NCI-H446 (cell line): ENCODE measurements at places on chromosomes 5 and 9.

- DNase-seq, result no peak
These were observed 166.0 kb downstream of the CDH9 start for GRCh38 chr5:26872337-26872736.

DNA sequence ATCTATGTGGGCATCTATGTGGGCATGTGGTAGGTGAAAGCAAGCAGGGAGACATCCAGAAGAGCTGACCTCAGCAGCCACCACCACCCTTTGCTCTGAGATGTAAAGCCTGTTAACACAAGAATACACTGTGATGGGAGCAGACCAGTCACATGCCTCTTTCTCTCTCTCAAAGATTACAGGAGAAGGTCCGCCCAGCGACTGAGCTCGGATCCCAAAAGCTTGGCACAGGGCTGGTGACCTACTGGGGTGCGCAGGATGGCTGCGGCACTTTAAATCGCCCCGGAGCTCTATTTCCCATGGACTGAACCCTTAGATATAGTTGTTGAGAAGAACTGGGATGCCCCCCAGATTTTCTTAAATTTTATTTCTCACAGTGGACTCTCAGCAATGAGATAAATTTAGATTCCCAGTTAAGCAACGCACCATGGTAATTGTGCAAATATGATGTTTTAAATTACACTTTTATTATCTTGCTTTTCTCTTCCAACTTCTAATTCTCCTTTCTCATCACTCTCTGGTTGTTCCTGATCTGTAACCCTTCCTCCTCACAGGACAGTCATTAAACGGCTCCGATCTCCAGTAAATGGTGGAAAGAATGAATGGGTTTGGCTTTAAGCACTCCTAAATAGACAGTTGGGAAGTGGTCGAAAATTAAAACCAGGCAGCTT lies 37.7 kb upstream of the ICE1 start:
- no peak for DNase-seq

DNA sequence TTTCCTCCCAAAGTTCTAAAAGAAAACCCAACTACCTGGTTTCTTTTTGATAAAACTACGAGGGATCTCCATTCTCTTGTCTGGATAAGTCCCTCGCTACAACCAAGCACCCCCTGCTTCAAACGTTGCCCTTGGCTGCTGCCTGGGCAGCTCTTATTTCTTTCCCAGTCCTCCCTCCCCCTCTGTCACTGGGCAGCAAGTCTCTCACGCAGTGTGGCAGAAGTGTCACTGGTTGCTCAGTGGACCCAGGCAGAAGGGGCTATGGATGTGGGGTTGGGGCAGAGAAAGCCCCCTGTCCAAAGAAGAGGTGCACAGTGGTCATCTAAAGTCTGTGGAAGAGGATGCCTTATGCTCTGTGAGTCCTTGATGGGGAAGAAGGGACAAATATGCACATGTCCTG lies 7.2 kb upstream of the SMIM32 start:
- DNase-seq, result no peak

DNA sequence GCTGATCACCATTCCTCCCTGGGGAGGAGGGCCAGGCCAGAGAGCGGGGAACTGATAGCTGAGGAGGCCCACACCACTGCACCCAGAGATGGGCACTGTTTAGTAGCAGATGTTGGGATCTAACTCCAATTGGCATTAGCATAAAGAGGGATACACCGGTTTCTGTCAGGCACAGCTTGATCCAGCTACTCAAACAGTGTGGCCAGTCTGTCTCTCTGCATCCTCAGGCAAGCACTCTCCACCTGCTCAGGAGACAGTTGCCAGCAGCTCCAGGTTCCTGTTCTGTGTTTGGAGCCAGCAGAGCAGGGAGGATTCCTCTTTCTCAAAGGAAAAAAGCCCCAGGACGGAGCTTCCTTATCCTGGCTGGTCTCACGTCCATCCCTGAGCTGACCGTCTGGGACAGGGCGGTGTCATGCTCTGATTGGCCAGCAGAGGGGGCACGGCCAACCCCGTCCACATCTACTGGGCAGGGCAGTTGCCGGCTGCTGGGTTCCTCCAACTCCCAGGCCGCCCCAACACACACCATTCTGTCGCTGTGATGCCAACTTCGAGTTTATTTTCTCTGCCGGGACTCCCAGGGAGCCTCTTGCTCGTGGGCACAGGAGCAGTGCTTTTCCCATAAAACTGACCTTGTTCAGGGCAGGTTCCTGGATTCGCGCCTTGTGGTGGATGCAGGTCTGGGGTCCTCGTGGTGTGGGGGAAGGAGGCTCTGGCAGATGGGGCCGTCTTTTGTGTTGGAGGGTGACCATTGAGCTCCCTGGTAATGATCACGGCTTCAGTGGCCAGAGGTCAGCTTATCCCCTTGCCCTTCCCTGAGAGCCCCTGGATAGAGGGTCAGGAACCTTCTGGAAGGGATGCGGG lies 47.9 kb downstream of the COL5A1 start:
- no peak for DNase-seq

DNA sequence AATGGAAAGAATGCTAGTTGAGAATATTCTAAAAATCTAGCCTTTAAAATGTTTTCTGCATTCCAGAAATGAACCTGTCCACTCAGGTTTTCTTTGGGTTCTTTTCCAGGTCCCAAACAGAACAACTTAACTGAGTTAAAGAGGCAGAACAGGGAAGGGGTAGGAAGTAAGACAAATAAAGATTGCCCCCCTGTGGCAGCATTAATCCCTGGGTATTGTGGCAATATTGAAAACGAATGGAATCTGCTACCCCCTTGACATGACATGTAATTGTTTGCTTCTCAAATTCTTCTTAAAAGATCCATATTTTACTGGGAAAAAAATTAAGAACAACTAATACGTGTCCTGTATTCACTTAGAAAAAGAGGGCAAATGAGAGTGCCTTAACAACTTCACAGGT lies 9.3 kb upstream of the RBM22 start:
- no peak for DNase-seq

DNA sequence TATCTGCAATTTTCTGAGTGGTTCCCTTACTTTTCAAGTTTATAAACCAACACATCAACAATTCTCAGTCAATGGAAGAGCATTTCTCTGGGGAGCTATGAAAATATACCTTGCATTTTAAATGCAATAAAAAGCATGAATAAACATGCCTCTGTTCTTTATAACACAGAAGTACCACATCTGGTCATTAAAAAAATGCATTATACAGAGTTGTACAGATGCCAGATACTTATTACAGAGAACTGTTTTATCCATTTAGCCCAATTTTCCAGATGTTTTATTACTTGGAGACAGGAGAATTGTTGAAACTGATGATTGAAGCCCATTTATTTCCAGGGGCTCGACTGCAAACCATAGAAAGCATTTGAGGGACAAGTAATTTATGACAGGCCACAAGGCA lies 19.2 kb upstream of the HEXB start:
- no peak for DNase-seq

DNA sequence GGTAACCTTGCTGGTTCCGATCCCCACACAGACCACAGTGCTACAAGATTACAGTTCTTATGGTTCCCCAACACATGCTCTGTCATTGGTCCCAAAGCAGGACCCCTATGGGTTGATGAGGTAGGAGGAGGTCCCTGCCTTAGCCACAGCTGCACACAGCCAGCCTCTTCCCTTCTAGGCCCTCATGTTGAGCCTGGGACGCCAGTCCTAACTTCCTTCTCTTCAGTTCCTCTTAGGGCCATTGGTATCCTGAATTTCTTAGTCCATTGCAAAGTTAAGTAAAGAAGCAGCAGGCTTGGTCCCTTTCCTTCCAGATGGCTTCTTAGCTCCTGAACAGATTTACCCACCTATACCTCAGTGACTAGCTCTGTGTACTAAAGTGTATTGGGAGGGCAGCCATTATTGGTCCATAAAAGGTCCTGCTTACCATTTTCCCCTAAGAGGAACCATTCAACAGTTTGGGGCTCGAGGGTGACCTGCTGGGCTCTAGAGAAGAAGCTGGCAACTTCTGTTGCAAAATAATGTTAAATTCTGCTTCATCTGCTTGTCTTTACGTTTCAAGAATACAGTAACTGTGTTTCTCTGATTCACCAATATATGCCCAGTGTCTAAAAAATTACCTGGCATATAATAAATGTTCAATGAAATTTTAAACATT lies 50.2 kb downstream of the PDCD1LG2 start:
- no peak for DNase-seq

GRCh38 chr5:143933451-143933850 lies 121.5 kb downstream of the HMHB1 start:
- DNase-seq, result no peak

GRCh38 chr5:64944868-64945267 lies 176.1 kb downstream of the CWC27 start:
- no peak for DNase-seq

DNA sequence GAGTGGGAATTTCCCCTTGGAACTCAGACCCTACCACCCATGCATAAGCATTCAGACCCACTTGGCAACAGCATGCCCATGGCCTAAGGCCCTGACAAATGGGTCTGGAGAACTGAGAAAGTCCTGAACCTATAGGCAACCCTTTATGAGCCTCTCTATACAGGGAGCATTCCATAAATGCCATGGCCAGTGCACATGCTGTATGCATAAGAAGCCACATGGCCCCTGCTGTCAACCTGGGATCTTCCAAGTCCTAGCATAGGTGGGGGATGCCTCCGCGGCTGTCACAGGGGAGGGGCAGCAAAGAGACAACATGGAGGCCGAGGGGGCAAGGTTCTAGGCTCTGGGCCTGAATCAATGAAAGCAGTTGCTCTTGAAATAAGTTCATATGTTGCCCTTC lies 8.2 kb upstream of the NIPAL4 start:
- no peak for DNase-seq

- peak; percentile 67 for DNase-seq
These were observed at the start of gene TGFBR1 for GRCh38 chr9:99104459-99105151. Gene TGFBR1, plus strand, starts transcription at chr9:99105113. Its CDS starts 93 bp downstream, at chr9:99105206.

DNA sequence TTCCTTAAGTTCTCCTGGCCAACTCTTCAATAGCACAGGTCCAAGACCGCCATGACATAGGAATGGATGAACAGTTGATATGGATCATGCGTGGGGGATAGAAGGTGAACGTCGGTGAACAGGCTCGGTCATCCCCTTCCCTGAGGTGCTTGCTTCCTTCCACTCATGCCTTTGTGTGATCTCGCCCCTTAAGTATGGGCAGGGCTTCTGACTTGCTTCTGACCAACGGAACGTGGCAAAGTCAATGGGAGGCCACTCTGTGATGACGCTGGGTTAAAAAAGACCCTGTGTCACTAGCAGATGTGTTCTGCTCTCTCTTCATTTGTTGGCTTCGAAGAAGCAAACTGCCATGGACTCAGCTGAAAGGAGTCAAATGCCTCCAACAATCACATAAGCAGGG lies 240.5 kb upstream of the TUT7 start:
- DNase-seq, result no peak

GRCh38 chr5:179253730-179254129 lies 91.5 kb downstream of the ADAMTS2 start:
- no peak for DNase-seq

- DNase-seq, result no peak
These were observed 27.1 kb upstream of the GAS1 start for GRCh38 chr9:86974421-86974820.

GRCh38 chr5:158822099-158822498 lies 277.6 kb downstream of the EBF1 start:
- DNase-seq, result no peak

DNA sequence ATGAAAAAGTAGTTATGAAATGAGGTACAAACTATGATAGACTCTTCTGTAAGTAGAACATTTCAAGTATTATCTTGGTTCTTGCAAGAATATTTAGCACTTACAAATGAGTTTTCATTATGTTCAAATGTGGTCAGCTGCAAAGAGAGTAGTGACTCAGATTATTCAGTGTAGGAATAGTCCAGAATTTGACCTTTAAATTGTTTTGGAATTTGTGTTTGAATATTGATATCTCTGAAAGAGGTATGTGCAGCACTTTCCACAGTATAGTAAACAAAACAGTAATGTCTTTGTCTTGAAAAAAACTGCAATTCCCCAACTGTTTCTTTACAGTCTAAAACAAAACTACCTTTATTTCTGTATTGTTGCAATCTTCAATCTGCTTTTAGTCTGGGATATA lies 56.1 kb downstream of the WDR70 start:
- DNase-seq, result no peak

GRCh38 chr5:120306303-120306702 lies 157.8 kb upstream of the PRR16 start:
- DNase-seq, result no peak

DNA sequence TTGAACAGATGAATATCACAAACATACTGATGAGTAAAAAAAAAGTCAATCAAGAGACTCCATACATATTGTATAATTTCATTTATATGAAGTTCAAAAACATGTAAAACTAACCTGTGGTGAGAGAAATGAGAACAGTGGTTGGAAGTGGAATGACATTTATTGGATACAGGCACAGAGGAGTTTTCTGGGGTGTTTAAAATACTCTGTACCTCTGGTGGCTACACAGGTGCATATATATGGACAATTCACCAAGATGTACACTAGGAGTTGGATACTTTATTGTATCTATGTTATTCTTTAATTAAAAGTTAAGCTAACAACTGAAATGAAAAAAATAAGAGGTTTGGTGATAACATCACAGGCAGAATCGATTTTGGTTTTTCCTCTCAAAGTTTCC lies 14.1 kb downstream of the FOXD1 start:
- no peak for DNase-seq

GRCh38 chr5:83857341-83857740 lies 136.7 kb upstream of the HAPLN1 start:
- peak; percentile 73 for DNase-seq

DNA sequence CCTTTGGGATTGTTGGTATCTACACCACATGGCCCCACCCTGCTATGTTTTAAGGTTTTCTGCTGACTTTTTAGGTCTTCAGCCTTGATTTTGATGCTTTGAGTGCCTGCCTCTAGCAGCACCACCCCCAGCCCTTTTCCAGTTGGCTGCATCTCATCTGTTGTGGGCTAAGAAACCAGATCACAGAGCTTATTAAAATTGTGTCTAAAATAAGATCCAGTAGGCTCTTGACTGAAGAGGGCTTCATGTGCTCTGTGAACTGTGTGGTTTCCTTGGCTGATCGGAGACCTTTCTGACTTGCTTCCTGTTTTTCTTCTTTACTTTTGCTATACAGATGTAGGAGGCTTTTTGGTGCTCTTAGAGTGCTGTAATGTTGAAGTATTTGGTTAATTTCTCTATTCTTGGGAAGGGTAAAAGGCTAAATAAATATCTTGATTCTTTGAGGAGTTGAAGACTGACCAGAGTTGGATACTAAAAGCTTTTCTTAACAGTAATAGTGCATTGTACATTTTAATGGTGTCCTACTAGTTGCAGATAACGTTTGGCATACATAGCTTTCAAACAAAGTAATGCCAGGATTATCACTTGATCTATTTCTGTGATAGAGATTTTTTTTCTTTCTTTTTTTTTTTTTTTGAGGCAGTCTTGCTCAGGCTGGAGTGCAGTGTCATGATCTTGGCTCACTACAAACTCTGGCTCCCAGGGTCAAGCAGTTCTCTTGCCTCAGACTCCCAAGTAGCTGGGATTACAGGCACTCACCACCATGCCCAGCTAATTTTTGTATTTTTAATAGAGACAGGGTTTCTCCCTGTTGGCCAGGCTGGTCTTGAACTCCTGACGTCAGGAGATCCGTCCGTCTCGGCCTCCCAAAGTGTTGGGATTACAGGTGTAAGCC lies 4.5 kb downstream of the UBE2D2 start:
- no peak for DNase-seq

DNA sequence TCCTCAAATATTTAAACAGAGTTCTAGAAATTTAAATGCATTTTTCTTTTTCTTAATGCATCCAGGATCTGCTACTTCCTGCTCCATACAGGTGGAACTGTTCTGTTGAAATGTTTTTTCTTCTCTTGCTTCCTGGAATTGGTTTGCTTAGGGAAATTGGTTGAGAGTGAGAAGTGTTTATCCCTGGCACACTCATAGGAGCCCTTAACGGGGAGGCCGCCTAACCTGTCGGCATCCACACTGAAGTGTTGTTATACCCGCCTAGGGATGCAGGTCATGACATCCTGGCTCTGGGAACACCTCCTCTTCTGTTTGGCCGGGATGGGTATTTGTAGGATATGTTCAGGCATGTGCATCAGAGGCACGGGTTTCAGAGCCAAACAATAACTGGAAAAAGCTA lies 239.7 kb downstream of the GADD45G start:
- DNase-seq, result no peak
